Cortex of kidney (tissue), 1 donor: ENCODE measurements at places on chromosomes 13 and 19.

DNA sequence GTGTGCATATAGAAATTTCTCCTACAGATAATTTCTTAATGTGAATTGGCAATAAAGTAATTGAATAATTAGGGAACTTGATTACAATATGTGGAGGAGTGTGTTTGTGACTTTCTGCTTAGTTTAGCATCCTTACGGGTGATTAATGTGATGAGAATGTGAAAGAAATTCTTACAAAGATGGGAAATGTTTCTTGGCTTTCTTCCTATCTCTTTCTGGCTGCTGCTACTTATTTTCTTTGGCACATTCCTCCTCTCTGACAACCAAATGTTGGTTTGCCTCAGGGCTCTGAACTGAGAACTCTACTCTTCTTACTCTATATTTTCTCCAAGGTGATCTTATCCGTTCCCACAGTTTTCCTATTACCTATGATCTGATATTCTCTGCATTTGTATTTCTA is 300.1 kb downstream of the TBC1D4 start:
- DNase-seq, result no peak

DNA sequence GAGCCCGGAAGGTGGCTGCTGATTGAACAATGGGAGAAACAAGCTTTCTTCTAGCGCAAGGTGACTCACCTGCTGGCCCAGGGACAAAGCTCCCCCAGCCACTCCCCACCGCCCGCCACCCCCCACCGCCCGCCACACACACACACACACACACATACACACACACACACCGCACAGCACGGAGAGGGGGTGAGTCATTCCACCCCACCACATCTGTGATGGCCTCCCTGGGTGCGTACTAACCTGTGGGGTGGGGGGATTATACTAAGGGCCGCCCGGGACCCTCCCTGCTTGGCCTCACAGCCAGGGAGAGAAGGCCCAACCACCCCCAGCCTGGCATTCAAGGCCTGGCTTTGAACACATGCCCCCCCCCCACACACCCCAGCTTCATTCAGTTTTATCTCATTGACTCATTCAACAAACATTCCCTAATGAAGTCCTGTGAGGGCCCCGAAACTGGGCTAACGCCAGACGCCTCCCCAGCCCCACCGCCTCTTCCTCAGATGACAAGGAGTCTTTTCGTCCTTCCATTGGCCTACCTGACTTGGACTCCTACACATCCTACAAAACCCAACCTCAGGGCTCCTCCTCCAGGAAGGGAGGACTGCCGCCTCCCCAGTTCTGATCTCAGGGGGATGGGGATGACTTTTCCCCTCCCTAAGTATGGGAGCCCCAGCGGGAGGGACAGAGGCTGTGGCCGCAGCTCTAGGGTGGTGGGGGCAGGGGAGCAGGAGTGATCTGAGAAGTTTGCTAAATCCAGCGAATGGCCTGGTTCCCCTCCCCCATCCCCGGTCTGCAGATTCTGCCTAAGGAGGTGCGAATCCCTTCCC is 5.8 kb upstream of the ONECUT3 start:
- DNase-seq, result no peak

DNA sequence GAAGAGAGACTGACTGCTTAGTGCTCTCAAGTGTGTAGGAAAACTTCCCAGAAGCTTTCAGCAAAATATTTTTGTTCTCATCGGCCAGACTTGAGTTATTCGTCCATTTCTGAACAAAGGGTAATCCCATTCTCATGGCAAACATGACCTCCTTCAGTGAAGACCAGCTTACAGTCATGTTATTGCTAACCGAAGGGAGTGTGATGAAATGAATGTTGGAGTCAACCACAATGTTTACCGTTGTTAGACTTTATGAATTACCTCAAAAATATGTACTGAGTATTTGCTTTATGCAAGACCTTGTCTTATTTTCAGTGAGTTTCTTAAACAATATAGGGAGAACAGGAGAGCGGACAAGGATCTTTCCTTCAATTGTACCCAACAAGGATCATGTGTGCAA is 228.6 kb downstream of the LMO7 start:
- no peak for DNase-seq

DNA sequence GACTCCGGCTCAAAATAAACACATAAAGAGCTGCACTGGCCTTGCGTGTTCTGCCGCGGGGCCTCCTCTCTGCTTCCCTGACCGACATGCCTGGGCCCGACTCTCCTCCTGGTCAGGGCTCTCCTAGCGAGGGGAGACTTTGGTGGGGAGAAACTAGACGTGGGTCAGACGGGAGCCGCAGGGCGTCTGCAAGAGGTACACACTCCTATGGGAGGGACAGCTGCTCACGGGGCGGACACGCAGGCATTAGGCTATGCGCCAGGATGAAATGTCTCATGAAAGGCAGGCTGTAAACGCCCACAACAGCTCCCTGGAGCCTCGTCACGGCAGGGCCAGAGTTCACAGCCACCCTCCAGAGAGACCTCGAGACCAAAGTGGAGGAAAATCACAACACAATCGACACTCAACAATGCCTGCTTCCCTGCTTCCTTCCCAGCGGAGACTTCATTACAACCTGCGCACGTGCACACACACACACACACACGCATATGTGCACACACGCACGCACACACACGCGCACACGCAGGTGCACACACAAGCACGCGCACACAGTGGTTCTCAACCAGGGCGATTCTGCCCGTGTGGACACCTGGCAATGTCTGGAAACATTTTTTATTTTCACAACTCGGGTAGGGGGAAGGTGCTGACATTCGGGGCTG is 5.8 kb downstream of the SLC39A3 start:
- DNase-seq, result no peak

DNA sequence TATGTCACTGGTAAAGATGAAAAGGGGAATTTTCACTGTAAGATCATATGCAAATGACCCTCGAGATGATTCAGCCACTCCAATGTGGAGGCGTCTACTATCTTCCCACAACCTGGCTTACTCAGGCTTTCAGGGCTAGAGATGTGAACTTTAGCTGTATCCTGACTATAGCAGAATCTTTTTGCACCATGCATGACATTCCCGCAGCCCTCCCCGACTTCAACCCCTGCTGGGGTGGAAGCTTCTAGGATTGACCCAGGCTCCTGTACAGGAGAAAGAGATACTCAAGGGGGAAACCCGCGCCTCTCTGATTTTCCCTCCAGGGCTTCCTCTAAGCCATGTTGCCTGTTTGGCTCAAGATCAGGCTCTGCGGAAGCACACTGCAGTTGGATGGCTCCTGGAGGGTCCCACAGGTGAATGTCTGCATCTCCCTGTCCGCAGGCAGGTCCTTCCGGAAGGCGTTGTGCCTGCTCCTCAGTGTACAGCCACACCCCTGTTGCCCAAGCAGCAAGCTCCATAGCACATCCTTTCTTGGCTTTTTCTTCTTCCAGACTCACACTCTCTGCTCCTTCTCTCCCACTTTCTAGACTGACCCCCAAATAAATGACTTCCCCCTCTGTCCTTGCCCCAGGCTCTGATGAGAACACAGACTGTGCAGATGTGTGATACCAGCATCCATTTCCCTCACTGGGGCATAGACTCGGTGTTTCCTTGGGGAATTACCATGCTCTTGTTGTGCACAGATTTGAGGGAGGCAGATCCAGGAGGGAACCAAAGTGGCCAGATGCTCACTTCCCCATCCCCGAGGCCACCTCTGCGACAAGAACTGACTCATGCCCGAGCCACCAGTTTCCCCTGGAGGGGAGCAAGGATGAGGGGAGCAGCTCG is 29.1 kb upstream of the POP4 start:
- DNase-seq, result no peak

DNA sequence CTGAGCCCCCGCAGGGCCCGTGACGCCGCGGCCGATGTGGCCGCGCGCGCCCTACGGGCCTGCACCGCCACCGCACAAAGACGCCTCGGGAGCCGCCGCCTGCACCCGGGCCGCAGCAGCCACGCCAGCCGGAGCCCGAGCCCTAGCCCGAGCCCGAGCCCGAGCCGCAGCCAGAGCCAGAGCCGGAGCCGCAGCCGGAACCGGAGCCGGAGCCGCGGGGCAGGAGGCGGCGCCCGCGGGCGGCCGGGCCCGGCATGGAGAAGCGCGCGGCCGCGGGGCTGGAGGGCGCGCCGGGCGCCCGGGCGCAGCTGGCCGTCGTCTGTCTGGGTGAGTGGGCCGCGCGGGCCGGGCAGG is 379 bp downstream of the LRP3 start:
- DNase-seq, result no peak

- DNase-seq, result no peak
Measured at GRCh38 chr19:2548966-2549365, 73.0 kb downstream of the GADD45B start.

DNA sequence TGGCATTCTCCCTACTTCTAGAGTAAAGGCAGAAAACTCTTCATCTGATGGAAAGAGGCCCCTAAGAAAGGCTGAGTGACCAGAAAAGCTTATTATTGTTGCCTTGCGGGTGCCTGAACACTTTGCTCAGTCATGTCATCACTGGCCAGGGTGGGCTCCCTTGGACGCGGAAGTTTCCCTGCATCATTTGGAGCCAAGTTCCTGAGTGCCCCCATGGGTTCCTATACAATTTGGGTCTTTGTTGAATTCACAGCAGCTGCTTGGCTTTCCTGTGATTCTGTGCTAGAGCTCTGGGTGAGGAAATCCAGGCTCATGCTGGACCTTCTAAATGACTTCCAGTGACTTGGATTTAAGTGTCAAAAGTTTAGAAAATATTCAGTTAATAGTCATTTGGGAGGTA is 232.9 kb downstream of the LHFPL6 start:
- DNase-seq, result no peak

DNA sequence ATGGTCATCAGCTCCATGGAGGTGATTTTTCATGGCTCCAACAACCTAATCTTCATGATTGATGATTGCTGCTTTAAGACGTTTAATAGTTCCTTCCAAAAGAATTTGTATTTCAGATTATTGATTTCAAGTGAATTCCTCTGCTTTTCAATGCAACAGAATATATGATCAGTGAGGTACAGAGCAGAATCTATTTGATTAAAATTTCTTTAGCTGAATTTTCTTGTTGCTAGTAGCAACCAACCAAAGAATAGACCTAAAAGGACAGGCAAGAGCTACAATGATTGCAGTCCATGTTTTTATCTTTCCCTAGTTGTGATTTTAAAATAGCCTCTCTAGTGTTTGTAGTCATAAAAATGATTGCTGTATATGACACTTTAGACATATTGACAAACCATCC is 76.8 kb upstream of the SCEL start:
- no peak for DNase-seq

DNA sequence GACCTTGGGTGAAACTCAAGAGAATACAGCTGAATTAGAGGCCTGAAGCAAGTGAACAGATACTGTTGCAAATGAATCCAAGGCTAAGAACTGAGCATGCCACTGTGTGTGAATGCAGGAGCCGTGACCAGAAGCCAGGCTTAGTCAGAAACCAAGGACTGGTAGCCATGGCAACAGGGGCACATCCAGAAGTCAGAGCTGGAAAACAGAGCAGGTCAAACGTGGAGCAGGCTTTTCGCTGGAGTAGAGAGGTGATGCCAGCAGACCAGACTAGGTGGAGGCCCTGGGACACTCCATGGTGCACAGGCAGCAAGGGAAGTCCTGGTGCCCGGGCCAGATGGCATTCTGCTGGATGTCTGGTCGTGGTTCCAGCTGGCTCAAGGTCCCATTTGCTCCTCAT is 564.1 kb downstream of the PCDH9 start:
- no peak for DNase-seq

GRCh38 chr13:106230450-106230849 is 305.0 kb downstream of the EFNB2 start:
- DNase-seq, result no peak

DNA sequence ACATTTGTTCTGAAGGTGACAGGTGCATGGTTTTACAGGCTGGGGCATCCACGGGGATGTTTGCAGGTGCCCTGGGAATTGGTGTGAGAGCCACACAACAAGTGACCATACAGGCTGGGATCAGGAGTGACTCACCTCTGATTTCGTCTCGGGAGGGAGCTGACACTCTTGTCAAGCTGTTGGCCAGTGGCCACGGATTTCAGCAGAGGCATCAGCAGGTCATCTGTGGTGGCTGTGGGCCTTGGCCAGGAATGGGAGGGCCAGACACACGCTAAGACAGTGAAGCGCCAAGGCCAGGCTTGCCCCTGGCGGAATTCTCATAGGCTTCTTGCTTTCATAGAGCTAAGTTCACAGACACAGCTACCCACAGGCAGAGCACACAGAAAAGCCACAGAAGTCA is 108.6 kb downstream of the HSPH1 start:
- no peak for DNase-seq

- no peak for DNase-seq
Measured at GRCh38 chr13:51869916-51870315, 8.1 kb downstream of the CCDC70 start.

DNA sequence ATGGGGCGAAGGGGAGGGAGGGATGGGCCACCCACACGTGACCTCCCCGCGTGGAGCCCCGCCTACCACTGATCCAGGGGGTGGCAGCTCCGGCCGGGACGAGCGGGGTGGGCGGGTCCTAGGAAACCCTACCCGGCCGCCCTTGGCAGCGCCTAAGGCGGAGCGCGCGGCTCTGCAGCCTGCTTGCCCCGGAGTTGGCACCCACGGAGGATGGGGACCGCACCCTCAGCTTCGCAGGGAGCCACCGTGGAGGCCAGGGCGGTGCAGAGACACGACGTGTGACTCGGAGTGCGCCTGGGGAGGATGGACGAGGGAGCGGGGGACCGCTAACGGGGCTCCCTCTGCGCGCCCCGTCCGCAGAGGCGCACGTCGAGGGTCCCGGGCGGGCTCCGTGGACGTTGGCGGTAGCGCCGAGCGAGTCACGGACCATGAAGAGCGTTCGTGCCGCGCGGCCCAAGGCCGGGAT is at the start of gene RGS9BP:
Gene RGS9BP, plus strand, starts transcription at position 129 of the 466 bp plus-strand sequence. CDS start 416 bp downstream, outside the sequence.
- DNase-seq, result no peak

GRCh38 chr13:65593298-65593874 is 1636.8 kb downstream of the PCDH9 start:
- DNase-seq, result no peak

DNA sequence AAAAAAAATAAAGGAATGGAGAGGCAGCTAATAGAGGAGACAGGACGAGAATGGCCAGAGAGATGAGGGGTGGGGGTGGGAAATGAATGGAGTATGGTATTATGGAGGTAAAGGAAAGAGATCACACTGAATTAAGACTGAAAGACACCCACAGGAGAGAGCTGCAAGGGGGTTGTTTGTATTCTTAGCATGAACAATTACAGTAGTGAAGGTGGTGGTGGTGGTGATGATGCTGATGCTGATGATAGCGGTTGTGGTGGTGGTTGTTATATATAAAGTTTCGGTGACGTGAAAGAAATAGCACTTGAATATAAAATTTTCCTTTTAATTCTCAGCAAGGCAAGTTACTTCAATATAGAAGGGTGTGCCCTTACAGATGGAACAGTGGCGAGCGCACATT is 2.8 kb upstream of the ADGRE3 start:
- no peak for DNase-seq

DNA sequence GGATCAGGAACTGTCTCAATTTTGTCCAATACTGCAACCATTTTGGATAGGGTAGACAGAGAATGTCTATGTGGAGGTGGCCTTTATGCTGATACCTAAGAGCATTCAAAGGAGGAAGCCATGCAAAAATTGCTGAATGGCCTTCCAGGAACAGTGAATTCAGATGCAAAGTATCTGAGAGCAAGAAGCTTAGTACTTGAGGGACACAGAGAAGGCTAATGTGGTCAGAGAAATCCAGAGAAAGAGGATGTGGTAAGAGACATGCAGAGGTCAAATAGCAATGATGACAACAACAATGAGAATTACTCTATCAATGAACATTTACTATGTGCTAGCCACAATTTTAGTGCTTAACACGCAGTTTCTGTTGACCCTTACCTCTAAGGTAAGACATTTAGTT is 785.6 kb upstream of the KLHL1 start:
- DNase-seq, result no peak

GRCh38 chr19:43950834-43951645 is at the start of gene ZNF221:
TSS of gene ZNF221 (plus strand) at chr19:43951228. CDS start at chr19:43962727, 11,499 bp downstream.
- peak; percentile 13 for DNase-seq
